ENCODE measurements at places on chromosomes 4 and X.

GRCh38 chrX:112643721-112644120 is 36.0 kb downstream of the LHFPL1 start:
- no peak for DNase-seq

DNA sequence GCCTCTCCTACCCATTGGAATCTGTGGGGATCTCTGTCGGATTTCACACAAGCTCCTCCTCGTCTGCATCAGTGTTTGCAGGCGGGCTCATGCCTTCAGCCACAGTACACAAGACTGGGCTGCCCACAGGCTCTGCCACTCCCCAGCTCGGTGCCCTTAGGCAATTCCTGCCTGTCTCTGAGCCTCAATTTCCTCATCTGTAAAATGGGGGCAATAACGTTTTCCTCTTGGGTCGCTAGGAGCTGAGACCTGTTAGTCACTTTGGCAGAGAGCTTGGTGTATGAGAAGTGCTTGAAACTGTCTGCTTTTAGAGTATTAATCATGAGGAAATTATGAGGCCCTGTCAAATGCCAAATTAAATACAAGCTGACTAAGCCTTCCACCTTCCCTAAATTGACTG is 27.6 kb upstream of the MSX1 start:
- no peak for DNase-seq

- no peak for DNase-seq
Measured at GRCh38 chrX:12162420-12162819, 24.1 kb downstream of the FRMPD4 start.

GRCh38 chr4:114384629-114385028 is 214.0 kb upstream of the UGT8 start:
- no peak for DNase-seq

DNA sequence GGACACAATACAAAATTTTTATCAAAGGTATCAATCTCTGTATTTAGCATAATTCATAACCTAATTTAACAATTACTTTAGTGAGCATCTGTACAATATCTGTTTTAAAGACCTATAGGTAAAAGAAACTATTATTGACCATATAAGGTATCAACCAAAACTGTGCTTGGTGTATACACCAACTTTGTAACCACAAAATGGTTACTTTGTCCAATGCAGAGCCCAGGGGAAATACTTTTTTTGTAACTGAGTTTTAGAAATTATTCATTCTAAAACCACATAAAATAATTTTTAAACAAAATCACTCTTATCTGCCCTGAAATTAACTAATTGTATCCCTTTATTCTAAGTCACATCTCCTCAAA is 5.0 kb downstream of the CXXC4 start:
- DNase-seq: no peak

GRCh38 chr4:122423246-122423645 is 33.3 kb downstream of the IL2 start:
- no peak for DNase-seq
